ENCODE measurements at places on chromosomes 4 and X.

- DNase-seq = no peak
Measured at GRCh38 chrX:38095971-38096529, 89.7 kb downstream of the SYTL5 start.

DNA sequence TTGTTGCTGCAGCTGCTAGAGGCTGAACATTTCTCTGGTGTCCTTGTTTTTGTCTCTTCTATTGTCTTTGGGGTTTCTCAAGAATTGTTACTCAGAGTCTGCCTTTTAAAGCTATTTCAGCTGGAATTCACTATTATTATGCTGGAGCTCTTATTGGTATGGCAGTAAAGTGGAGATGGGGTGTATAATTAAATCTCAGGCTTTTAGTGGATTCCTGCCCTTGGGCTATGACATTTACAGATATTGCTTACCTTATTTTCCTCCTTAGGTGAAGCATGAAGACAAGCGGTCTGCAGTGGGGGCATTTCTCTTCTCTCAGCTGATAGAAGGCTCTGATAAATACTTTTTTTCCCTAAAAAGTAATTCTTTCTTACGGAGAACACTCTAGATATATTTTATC, 1656.6 kb upstream of the IGFBP7 start:
- DNase-seq = no peak

GRCh38 chr4:23219779-23220408, 527.2 kb downstream of the GBA3 start:
- DNase-seq = no peak

GRCh38 chr4:157992038-157992705, 180.7 kb downstream of the GASK1B start:
- DNase-seq = no peak

DNA sequence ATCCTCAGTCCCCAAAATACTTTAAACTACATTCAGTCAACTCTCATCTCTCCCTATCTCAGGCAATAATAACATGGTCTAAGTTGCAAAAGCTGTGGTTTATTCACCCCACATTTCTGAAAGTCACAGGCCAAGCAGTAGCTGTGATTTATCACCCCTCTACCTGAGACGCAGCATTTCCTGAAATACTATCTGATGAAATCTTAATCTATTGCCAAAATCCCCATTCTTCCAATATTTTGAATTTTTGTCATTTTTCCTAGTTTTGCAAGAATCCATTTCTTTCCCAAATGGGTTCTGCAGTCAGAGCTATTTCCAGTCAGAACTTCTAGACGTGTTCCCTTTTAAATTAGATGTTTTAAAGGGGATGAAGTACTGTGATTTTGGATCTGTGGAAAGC, 148.3 kb downstream of the BANK1 start:
- no peak for DNase-seq

DNA sequence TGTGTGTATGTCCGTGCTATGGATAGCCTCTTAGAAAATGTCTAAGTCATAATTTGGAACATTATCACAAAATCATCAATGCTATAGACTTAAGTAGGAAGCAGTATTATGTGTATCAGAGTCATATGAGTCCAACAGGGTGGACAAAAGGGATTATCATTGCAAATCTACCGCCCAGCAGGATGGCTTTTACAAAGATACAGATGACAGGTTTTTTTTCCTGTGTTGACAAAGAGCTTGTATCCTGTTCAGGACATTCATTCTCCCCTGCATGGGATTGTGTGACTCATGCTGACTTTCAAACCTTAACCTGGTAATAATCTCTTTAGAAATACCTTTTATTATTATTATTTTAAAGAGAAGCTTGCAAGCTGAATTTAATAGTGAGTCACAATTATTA, 310.3 kb upstream of the GNPDA2 start:
- no peak for DNase-seq

GRCh38 chrX:107396783-107397182, 52.7 kb upstream of the FRMPD3 start:
- DNase-seq = no peak

- no peak for DNase-seq
Measured at GRCh38 chr4:7430368-7430964, 4.3 kb downstream of the PSAPL1 start.

GRCh38 chrX:149508467-149508866, 3.4 kb upstream of the IDS start:
- DNase-seq = no peak

GRCh38 chr4:102792361-102792936, 31.7 kb upstream of the MANBA start:
- DNase-seq = no peak

DNA sequence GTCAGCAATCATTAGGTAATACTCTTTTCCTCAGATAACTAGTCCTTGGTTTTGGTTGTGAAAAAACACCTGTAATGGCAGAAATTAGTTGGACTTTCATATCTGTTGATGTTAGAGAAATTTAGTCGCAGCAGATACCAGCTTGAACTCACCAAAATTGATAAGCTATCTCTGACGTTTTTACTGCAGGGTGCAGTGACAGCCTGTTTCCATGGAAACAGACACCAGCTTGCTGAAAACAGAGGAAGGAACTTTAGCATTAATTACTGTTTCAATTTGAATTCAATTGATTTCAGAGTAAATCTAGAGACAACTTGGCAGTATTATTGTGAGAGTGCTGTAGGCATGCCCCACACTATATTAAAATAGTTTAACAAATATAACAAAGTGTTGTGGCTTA, 246.5 kb downstream of the PPP1R2C start:
- no peak for DNase-seq

GRCh38 chr4:17788956-17789355, 7.5 kb upstream of the FAM184B start:
- DNase-seq = no peak

GRCh38 chr4:113410686-113411085, 350.9 kb downstream of the CAMK2D start:
- DNase-seq = no peak
